ENCODE measurements at places on chromosomes 7 and 10. TPM values are rescaled to one million over a fixed set of nuclear protein-coding genes. Genes with fewer than 3 reads are reported as not detected.

Gene TMEM176A
- total RNA-seq, result 3.7 TPM

Gene SAMD9
- 7.5 TPM for total RNA-seq

Gene VWDE
- total RNA-seq, result 8.6 TPM

Gene NUP42
- 55.8 TPM for total RNA-seq

Gene CHST15
- 87.9 TPM for total RNA-seq

Gene MYO1G
- total RNA-seq, result 3.8 TPM

Gene TMEM236
- 0.29 TPM for total RNA-seq

Gene ELOVL3
- not detected for total RNA-seq

Gene STK17A
- 17.6 TPM for total RNA-seq

Gene RGS10
- 36.1 TPM for total RNA-seq

Gene TRIM73
- total RNA-seq, result 3.8 TPM

Gene CACNB2
- 6.7 TPM for total RNA-seq

Gene GPR15LG
- not detected for total RNA-seq

Gene BTRC
- total RNA-seq, result 70.4 TPM

Gene PDZD7
- 0.45 TPM for total RNA-seq

Gene CREB5
- 4.9 TPM for total RNA-seq

All from thyroid gland (tissue), 4 donors.